ENCODE measurements at places on chromosomes 3 and 15.

GRCh38 chr15:71272932-71273331 is 157.7 kb downstream of the THSD4 start:
- DNase-seq, result no peak

GRCh38 chr3:18080198-18080689 is 337.8 kb upstream of the TBC1D5 start:
- DNase-seq, result no peak

DNA sequence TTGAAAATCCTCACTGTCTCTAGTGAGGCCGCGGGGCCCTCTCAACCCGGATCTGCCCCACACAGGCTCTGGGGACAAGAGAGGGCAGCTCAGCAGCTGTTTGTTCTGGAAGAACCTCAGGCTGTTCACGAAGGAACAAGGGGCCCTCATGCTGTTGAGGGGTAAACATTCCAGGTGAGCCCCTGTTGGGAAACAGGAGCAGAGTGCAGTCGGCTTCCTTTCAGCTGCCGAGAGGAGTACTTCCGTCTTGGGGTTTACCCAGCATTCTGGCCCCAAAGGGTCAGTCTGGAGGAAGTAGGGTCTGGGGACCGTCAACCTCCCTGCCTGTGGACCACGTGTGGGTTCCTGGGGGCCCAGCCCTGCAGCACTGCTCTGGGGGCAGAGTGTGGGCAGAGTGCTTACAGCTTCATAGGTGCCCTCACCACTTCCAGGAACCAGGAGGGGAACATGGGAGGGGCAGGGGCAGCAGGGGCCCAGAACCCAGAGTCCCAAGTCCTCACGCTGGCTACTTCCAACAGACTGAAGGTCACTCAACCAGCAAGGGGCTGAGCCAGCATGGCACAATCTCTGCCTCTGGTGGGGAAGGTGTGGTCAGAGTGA is 49.2 kb upstream of the CTSH start:
- DNase-seq, result no peak

GRCh38 chr3:187899246-187899645 is 154.0 kb upstream of the BCL6 start:
- no peak for DNase-seq

DNA sequence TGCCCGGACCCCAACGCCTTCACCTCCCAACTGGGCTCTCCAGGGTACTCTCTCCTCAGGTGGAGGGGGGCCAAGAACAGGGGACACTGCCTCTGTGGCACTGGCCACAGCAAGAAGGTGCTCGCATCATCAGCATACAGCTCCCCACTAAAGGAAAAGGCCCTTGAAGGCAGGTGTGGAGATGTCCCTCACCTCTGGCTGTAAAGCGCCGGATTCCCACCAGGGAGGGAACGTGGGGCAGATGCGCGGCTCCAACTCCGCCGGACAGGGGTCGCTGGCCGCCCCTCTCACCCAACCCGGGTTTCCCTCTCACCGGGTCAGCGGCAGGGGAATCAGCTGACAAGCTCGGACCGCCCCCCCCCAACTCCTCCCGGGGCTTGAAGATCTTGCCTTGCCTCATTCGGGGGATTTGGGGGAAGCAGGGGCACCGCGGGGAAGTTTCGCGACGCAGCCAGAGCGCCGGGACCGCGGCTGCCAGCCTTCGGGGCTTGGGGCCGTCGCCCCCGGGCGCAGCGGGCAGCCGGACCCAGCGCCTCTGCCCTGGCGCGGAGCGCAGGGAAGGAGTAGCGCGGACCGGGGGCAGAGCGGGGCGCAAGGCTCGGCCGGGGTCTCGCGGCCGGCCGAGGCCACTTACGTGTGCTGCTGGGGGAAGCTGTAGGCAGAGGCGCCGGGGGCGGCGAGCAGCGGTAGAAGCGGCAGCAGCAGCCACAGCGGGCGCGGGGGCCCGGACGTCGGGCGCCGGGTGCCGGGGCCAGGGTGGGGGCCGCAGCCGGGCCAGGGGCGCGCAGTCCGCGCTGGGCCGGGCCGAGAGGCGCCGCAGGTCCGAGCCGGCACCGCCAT is 630 bp downstream of the CACNA2D2 start:
- no peak for DNase-seq

- DNase-seq, result no peak
These were observed 131.1 kb upstream of the PPP2R3A start for GRCh38 chr3:135834465-135834864.

DNA sequence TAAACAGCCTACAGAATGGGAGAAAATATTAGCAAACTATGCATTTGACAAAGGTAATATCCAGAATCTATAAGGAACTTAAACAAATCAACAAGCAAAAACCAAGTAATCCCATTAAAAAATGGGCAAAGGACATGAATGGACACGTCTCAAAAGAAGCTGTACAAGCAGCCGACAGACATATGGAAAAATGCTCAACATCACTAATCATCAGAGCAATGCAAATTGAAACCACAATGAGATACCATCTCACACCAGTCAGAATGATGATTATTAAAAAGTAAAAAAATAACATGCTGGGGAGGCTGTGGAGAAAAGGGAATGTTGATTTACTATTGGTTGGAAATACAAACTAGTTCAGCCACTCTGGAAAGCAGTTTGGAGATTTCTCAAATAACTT is 30.7 kb upstream of the PPM1L start:
- no peak for DNase-seq

DNA sequence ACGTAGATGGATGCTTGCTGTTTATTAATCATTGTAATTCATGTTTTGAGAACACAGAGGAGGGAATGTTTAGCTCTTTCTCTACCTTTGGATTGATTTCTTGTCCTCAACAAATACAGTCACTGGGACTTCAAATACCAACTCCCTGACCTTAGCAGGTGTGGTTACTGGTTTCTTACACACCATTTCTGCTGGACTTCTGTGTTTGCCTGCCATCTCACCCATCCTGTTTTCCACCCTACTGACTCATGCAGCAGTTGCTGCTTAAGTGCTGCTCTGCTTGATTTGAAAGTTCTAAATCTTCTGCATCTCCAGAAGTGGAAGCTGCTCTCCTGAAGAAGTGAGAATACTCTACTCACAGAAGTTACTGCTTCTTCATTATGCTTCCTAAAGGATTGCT is 170.3 kb downstream of the ZPLD1 start:
- no peak for DNase-seq

DNA sequence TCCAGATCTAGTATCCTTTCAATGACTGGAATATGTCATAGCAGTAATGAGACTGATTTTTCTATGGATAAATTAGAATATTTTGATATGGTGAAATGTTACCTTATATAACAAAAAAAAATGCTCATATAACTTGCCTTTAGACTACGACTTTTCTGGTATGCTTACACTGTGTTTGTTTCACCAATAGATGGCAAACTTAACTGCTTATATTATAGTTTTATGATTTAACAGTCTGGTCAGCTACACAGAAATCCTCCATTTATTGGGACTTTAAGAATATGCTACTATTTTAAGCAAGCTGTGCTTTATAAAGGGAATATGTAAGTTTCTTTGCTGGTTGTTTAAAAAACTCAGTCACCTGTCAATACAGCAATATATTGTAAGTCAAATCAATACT is 205.6 kb downstream of the VGLL3 start:
- no peak for DNase-seq

DNA sequence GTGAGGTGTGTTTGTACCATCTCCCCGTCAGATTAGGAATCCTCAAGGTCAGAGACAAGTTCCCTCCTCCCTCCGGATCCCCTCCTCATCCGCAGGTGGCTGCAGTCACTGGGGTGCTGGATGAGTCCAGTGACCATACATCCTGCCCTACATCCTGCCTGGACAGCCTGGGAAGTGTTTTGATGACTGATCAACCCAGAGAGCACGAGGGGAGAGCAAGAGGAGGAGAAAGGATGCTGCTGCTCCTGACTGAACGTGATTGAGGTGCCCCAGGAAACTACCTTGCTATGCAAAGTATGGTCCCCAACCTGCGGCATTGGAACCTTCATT is 65.1 kb downstream of the SLC12A8 start:
- no peak for DNase-seq

GRCh38 chr3:17515445-17516234 is 226.8 kb downstream of the TBC1D5 start:
- DNase-seq, result no peak

DNA sequence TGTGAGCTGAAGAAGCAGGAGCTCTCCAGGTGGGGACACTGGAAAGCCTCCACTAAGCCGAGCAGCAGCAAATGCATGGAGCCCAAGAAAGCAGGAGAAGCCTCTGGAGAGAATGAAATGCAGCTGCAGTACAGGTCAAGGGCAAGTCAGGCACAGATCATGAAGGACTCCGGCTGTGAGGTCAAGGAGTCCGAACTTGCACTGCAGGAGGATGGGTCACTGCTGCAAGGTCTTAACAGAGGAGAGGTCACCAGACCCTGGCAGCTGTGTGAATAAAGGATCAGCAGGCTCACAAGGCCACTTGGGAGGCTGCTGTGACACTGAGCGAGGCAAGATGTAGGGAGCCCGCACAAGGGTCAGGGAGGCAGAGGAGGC is 24.7 kb upstream of the SLC41A3 start:
- DNase-seq, result no peak

DNA sequence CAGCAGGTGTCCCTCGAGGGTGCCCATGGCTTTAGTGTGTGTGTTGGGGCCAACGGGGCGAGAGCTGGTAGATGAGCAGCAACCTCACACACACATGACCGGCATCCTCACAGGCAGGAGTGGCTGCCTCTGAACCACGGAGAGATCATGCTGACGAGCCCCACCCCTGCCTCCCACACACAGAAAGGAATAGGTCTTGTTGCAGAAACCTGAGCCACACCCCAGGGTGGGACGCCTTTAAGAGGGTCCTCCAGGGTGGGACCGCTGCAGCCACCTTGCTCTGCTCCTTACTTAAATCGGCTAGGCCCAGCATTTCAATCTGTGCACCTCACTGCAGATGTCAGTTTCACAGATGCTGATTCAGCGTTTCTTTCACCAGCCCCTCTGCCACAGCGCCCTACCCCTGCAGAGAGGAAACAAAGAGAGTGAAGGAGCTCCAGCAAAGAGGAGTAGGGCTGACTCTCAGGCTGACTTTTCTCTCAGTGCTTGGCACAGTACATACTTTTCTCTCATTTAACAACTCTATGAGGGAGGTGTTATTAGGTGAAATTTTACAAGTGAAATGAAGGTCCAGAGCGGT is 61.2 kb upstream of the EPHB3 start:
- DNase-seq, result peak; percentile 4

GRCh38 chr3:14403619-14404155 is 1.3 kb downstream of the SLC6A6 start:
- DNase-seq, result peak; percentile 30

DNA sequence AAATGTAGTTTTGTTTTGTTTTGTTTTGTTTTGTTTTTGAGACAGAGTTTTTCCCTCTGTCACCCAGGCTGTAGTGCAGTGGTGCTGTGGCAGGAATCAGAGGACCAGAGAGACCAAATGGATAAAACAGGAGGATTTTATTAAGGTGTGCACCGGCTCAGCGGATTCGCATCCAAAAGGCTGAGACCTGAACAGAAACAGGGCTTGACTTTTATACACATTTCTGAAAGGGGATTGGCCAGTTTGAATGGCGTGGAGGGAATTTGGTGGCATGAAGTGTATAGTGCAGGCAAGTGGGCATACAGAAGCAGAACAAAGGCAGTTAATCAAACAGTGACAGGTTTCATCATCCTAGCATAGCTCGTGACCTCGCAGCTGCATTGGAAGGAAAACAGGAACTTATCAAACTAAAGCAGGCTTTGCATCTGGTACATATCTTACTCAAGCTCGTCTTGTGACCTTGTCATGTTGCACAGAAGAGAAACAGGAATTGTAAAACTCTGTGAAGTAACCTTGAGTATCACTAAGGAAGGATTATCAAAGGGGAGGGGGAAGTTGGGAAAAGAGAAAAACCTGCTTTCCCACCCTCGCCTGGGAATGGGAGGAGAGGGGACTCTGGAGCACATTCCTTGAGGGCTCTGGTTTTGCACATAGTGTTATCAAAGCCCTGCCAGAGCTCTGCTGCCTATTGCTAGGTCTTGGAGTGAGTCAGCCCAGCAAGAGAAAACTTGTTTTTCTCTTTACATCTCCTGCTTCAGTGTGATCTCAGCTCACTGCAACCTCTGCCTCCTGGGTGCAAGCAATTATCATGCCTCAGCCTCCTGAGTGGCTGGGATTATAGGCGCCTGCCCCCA is 38.5 kb downstream of the C3orf62 start:
- DNase-seq, result no peak

GRCh38 chr3:59503441-59503840 is 453.6 kb upstream of the CFAP20DC start:
- DNase-seq, result no peak

DNA sequence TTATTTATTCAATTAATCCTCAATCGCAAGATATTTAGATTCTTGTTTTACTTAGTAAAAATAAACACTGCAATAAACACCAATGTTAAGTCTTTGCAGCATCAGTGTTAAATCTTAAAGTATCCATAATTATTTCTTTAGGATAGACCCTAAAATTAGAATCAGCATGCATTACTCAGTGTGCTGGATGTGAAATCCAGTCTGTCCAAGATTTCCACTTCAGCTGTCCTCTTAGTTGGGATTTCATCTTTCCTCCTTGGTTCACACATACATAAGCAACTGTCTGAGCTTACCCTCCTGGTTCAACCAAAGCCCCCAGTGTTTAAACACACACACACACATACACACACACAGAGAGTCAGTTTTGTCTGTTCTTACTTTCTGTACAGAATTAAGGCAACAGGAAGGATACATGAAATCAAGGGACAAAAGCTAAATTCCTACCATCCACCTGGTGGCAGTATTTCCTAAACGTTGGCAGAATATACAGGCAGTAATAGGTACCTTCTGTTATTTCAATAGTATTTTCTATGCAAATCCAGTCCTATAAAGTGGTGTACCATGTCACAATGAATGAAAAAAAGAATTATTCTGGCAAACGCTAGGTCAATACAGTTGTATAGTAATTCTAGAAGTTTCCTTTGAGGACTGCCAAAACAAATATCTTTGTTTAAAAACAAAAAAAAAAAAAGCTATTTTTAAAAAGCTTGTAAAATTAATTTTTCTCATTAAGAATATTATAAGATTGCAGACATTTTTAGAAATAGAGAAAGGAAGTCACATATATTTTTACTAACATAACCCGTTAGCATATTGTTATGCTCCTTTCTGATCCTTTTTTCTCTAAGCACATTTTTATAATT is 27.3 kb upstream of the DMXL2 start:
- peak; percentile 47 for DNase-seq

GRCh38 chr3:105771392-105771791 is 97.4 kb downstream of the CBLB start:
- DNase-seq, result no peak

Data from DMS79 treated with DMSO at 0.1 percent for 48 hours (cell line).